ENCODE measurements at places on chromosomes 5 and 9.

- DNase-seq = peak; percentile 30
Observed at GRCh38 chr9:83280268-83280667, 217.3 kb upstream of the RASEF start.

DNA sequence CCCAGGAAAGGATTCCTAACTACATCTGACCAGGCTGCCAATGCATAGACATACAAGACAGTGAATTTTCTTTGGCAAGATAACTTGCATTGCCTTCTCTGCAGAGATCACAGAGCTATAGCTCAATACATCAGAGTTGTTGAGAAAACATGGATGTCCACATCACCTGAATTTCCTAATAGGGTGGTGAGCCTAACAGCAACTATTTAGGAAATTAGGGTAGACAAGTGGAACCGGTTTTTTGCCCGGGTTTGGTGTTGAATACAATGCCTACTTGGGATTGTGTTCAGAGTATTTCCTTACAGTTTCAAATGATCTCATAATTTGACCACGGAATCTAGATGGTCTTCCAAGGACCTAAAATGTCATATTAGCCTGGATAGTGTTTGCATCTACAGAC lies 262.7 kb downstream of the KIF4B start:
- no peak for DNase-seq

DNA sequence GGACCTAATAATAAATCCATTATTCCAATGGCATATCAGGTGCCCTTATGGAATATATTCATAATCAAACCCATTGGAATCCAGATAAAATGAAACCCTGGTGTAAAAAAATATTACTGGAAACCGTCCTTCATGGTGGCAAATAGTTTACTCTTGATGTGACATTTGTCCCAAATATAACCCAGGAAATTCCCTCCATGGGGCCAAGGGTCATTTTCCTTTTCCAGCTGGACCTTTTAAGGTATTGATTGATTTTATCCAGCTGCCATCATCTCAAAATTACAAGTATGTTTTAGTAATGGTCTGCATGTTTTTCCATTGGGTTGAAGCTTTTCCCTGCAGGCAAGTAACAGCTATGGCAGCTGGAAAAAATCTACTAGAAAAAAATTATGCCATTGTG lies 8.4 kb upstream of the UGT3A1 start:
- DNase-seq = no peak

- DNase-seq = peak; percentile 48
Observed at GRCh38 chr5:68289498-68289897, 73.9 kb downstream of the PIK3R1 start.
